Epithelial cell of proximal tubule (primary cell): ENCODE measurements at places on chromosomes 3 and 15.

DNA sequence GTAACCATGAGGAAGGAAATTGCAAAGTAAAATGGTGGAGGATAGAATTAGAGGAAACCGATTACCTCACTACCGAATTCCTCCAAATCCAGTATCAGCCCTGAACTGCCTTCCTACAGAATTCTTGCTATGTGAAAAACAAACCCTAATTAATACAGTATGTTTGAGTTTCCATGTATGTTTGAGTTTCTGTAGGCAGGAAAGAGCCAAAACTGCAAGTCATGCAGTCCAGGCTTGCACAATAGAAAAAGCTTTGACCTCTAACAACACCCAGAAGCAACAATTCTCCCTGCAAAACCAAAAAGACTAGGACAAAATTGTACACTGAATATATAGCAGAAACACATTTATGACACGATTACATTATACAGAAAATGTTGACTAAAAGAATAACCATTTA lies 614.8 kb downstream of the DIPK2A start:
- no peak for DNase-seq

- no peak for DNase-seq
Measured at GRCh38 chr3:100463002-100463401, 29.4 kb upstream of the TMEM45A start.

DNA sequence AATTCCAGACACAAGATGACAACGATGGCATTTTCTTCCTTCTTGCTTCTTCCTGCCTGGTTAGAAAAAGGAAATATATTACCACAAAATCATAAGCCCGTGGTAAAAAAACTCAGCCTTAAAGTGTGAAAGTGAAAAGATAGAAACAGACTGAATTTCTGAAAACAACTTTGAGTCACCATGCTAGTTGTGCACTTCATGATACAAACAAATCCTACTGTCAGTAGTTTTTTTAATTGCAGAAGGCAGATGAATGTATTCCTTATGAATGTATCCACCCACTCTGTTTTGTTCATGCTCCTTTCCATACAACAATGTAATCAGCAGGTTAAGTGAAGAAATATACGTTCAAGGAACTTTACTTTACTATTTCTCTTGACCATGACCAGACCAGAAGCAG lies 1144.7 kb downstream of the OTOL1 start:
- DNase-seq, result no peak

GRCh38 chr3:176796371-176796770 lies 400.9 kb downstream of the TBL1XR1 start:
- DNase-seq, result no peak

DNA sequence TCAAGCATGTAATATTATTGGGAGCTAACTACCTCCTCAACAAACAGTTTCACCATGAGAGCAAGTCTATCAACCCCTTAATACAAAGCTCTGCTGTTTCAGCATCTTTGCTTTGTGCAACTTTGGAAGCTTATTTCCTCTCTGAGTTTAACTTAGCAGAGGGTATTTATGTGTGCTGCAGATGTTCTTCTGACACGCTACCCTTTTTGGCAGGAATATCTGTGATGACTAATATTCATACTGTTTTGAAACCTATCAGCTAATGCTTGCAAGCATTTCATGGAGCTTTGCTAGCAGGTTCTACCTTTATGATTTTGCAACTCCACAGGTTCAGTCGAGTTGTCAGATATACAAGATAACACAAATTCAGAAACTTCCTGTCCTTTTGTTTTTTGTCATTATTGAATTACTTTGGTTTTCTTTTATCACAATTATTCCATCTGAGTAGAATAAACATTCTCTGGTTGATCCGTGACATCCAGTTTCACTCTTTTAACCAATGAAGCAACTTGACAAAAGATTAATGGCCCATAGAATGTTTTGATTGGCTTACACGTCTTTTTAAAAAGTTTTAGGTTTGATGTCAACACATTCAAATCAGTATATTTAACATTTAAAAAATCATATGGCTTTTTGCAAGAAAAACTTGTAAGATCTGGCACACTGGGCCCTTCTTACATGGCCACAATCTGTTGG lies 1.7 kb upstream of the SLC9A9 start:
- no peak for DNase-seq

GRCh38 chr3:158845765-158846350 lies 44.0 kb downstream of the MFSD1 start:
- no peak for DNase-seq

- no peak for DNase-seq
Measured at GRCh38 chr3:125073390-125073905, 17.7 kb upstream of the HEG1 start.

- DNase-seq, result no peak
Measured at GRCh38 chr3:144777906-144778305, 806.3 kb downstream of the DIPK2A start.
